Left hindlimb (tissue), 1 donor: ENCODE measurements at places on chromosomes 11 and 22.

DNA sequence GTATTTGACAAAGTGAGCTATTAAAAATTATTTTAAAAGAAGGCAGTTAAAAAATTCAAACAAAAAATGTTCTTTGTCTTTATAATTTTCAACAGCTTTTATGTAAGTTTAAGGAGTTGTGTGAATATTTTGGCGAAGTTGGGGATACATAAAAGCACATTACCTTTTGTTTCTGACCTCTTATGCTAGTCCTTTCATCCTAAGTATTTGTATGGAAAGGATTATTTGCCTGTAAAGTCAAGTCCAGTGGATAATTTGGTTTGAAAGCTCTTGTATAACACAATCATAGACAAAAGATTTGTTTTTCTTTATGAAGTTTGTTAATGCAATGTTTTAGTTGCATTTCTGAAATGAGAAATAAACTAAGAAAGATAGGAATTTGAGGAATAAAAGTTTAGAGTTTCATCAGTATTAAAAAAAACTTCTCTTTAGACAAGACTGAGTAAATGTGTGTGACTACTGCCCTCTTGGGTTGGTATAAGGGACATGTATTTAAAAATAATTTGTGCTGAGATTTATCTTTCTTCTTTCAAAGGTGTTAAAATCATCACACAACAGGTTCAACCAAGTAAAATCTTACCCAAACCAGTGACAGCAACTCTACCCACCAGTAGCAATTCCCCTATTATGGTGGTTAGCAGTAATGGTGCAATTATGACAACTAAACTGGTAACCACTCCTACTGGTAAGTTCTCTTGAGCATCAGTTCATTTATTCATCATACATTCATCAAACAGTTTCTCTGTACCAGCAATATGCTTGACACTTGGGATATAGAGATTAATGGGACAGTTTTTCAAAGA lies 68.2 kb downstream of the EMSY start:
- DNase-seq: no peak

DNA sequence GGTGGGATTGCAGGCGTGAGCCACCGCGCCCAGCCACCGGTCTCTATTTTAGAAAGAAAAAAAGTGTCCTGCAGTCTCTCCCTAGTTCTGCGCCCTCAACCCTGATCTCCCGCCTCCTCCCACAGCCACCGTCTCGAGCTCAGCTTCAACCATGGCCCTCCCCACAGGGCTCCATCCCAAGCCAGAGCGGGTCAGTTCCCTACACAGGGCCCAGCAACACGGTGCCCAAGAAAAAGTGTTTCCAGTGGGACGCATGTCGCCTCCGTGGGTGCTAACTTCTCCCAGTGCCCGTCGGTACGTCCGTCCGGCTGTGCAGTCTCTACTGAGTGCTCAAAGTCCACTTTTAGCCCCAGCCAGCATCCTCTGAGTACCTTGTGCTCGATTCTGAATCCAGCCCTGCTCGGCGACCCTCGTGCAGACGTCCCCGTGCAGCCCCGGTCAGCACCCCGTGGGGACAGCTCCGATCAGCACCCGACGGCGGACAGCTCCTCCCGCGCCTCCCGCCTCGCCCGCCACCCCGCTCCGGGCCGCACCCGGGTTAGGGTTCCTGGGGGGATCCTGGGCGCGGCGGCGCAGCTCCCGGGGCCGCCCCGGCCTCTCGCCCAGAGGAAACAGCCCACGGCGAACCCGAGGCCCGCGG lies 657 bp upstream of the MAPK8IP2 start:
- peak; percentile 72 for DNase-seq

DNA sequence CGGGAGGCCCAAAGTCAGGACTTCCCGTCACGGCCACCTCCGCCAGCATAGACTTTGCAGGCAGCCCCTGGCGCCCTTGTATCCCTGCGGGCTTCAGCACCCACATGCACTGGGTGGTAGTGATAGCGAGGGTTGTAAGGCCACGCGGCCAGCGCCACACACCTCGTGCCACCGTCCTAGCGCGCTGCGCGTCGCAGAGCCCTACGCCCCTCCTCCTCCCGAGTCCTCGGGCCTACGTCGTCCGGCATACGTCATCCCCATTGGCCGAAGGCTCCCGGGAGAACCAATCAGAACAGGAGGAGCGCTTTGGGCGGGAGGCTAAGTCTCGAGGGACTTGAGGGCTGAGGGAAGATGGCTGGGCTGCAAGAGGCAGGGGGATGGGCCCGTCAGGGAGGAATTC lies 1.3 kb upstream of the BTBD18 start:
- no peak for DNase-seq

DNA sequence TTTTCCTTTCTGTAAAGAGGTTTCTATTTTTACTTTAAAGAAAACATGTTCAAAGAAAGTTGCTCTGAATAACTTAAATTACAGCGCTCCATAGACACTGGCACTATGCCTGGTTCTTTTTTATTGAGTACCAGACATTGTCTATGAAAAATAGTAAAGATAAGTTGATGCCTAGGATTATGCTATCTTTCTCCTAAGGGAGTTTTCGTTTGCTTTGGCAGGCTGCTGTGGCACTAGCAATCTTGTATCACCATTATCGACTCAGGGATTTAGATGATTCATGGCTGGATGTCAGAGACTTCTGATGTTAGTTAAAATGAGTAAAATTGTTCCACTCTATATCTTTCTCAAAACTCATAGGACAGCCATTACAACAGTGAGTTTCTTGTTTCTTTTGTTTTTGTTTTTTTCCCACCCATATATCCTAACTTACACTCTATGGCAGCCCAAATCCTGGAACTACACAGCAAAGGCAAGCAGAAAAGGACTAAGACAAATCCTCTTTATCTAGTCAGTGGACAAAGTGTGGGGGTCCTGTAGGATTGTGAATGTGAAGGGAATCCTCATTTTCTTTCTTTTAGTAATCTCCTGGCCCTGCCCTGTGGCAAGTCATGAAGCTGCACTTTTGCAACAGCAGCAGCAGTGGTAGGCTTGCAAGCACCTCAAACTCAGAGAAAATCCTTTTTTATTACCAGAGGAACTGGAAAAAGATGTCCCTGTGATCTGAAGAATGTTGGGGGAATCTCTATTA lies 20.7 kb downstream of the SLN start:
- DNase-seq: no peak

DNA sequence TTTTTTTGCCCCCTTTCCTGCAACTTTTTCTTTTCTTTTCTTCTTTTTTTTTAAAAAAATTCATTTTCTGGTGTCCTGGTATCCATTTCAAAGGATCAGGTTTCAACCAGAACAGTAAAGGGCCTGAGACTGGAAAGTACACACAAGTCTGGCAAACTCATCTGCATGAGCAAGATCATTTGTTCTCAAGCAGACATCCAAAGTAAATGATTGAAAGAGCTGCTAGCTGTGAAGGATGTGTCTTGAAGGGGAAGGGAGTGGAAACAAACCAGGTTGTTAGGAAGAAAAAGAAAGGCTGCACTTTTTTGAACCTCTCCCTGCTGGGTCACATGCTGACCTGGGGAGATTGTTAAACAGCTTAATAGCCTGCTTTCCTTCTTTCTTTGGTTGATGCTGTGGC lies 5.3 kb downstream of the YAP1 start:
- no peak for DNase-seq

GRCh38 chr22:20463324-20464095 lies 25.9 kb upstream of the SCARF2 start:
- DNase-seq: no peak
